ENCODE measurements at places on chromosomes 13 and 19.

DNA sequence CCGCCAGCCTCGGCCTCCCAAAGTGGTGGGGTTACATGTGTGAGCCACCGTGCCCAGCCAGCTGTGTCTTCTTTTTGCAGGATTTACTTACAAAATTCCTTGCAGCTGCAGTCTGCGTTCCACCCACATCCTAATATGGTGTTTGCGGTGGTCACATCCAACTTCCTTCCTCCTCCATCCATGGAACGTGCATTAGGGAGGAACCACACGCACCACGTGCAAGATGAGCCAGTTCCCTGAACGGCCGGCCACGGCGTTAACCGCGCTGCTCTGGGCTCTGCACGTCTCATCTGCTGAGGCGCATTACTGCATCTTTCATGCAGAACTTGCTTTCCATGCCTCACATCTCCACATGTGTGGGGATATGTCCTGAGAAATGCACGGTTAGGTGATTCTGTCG lies 13.0 kb upstream of the SIGLEC11 start:
- DNase-seq: no peak

DNA sequence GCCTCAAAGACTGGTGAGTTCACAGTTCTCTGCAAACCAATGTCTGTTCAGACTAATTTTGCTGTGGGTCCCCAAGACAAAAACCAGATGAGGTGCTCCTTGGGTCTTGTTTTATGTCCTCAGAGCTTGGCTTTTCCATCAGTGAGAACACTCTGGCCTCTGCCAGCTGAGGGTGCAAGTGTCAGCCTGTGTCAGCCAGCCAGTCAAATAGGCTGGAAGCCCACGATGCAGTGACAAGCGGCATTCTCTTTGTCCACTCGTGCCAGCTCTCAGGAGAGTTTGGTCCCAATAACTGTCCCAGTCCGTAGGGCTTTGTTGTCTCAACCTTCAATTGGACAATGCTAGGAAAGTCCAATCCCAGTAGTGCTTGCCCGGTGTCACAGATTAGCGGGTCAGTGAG lies 9.4 kb upstream of the AKT2 start:
- no peak for DNase-seq

DNA sequence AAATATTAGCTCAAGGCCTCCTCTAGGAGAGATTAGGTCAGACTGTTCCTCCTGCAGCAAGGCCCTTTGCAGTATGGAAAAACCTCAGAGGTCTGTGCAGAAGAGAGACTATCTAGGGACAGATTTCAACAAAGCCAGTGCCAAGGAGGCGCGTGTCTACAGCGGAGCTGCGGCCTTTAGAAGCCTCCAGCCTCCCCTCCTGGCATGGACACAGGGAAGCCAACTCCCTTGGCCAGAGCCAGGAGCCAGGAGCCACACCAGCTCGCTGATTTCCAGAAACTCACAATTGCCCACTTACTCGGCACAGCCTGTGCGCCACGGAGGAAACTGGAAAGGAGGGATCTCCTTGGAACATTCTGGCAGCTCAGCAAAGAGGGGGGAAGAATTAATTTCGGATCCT lies 63.4 kb downstream of the INSR start:
- no peak for DNase-seq

DNA sequence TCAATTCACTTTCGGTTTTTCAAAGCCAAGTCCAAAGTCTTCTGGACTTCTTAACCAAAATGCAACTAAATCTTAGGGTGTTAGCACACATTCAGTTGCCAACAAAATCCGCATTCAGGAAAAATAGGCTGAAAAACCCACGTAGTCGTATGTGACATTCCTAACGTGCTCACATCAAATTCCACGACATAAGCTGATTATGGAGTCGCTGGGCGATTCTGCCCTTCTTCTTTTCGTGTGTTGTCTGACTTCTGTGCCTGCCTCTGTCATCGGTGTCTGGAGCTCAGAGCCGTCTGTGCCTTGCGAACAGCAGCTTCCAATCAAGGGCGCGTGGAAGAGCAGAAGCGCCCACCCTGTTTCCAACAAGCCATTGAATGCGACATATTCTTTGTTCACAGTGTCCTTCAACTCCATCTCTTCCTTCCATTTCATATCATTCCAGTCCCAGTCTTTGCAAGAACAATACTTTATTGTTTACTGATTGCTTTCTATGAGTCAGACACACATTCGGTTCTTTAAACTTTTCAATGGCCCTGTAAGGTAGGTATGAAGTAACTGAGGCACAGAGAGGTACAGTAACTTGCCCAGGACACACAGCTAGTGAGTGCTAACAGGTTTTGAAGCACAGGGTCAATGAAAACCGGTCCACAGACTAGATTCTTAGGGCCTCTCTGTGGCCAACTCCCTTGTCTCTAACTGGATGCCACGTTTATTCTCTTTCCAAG lies 8.2 kb upstream of the ZNF507 start:
- no peak for DNase-seq
